ENCODE measurements at places on chromosomes 3 and 15.

- no peak for DNase-seq
These were observed 728 bp downstream of the CRTC3 start for GRCh38 chr15:90530250-90531051.

- DNase-seq: no peak
These were observed 5.9 kb upstream of the C15orf39 start for GRCh38 chr15:75195766-75196241.

GRCh38 chr15:84828086-84828908, 11.1 kb downstream of the ALPK3 start:
- no peak for DNase-seq

- no peak for DNase-seq
These were observed 34.4 kb downstream of the GLCE start for GRCh38 chr15:69194854-69195253.

DNA sequence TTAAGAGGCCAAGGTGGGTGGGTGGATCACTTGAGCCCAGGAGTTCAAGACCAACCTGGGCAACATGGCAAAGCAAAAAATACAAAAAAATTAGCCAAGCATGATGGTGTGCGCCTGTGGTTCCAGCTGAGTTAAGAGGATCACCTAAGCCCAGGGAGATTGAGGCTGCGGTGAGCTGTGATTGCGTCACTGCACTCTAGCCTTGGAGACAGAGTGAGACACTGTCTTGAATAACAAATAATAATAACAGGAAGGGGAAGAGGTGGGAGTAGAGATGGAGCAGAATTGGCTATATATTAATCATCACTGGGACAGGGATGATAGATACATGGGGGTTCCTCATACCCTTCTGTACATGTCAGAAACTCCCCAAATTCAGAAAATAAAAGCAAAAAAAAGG, 23.8 kb upstream of the NMB start:
- DNase-seq: no peak

- DNase-seq: no peak
These were observed 83.8 kb downstream of the ASB7 start for GRCh38 chr15:100686021-100686724.

GRCh38 chr15:43529587-43530345, 12.4 kb downstream of the MAP1A start:
- DNase-seq: no peak

GRCh38 chr15:88465633-88466224, 1.5 kb downstream of the MRPL46 start:
- DNase-seq: no peak

- DNase-seq: no peak
These were observed 230.5 kb upstream of the MRPL3 start for GRCh38 chr3:131733086-131733841.
